ENCODE measurements at places on chromosomes 1 and 21. TPM values are rescaled to one million over a fixed set of nuclear protein-coding genes. Genes with fewer than 3 reads are reported as not detected.
A peak's percentile ranks its signal among the peaks of the same experiment; 100 is the strongest.

- H3K27ac ChIP-seq = no peak overlapping the region
- H3K4me3 ChIP-seq = no peak overlapping the region
- DNase-seq = no peak
- H3K4me1 ChIP-seq = no peaks in the 10 kb centered on the region
These were observed 8.9 kb upstream of the TRIM62 start for GRCh38 chr1:33190701-33191100.

DNA sequence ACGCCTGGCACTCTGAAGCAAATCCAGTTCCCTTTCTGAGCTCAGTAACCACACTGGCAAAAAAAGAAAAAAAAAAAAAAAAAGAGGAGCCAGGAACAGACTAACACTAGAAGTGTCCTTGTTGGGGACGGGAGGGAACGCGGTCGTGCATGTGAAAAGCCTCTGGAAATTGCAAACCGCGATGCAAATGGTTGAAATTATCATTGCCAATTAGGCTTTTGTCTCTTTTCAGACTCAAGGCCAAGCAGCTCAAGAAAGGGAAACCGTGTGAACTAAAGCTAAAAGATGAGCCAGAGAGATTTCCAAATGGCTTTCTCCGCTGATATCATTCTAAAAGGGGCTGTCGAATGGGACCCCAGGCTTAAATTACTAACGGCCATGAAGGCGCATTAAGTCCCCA is 13.5 kb downstream of the TRABD2B start:
- peak overlapping the region; percentile 38 for H3K4me3 ChIP-seq
- no peak for DNase-seq
- H3K36me3 ChIP-seq = no peaks in the 10 kb centered on the region
- no peaks in the 10 kb centered on the region for H3K4me1 ChIP-seq

DNA sequence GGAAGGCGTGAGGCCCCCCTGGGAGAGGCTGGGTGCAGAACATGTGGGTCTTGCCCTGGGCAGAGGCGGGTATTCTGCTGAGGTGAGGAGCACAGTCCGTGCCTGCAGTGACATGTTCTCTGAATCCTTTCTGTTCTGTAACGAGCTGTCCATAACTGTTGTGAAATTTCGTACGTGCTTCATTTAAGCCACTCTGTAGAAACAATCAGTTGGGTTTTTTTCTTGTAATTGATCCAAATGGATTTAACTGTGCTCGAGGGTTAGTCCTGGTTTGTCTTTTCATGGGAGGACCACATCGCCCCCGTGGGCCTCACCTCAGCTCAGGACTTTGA is 45.4 kb upstream of the DIP2A start:
- H3K27me3 ChIP-seq = no peaks in the 10 kb centered on the region
- H3K27ac ChIP-seq = no peak overlapping the region
- peak; percentile 45 for DNase-seq
- no peak overlapping the region for H3K4me3 ChIP-seq

- H3K27me3 ChIP-seq = no peaks in the 10 kb centered on the region
- no peaks in the 10 kb centered on the region for H3K4me1 ChIP-seq
- no peak for DNase-seq
- no peak overlapping the region for H3K27ac ChIP-seq
- H3K4me3 ChIP-seq = no peak overlapping the region
These were observed 126.4 kb downstream of the FAM78B start for GRCh38 chr1:166040202-166040997.

GRCh38 chr1:158931055-158931737 is at the start of gene PYHIN1:
PYHIN1 (plus strand) TSS chr1:158931552; CDS start chr1:158936911, 5,359 bp downstream.
- H3K4me3 ChIP-seq = no peak within 1 kb of the TSS
- H3K4me1 ChIP-seq = no peaks in the 10 kb centered on the region
- H3K27me3 ChIP-seq = no peaks in the 10 kb centered on the region
- H3K36me3 ChIP-seq = no peaks in the 10 kb centered on the region

EXO5 gene
- total RNA-seq = 2.8 TPM

KLF17 gene
- total RNA-seq = not detected

SLC25A34 gene
- total RNA-seq = 48.2 TPM
